ENCODE measurements at places on chromosomes 5 and 9.
A peak's percentile ranks its signal among the peaks of the same experiment; 100 is the strongest.

GRCh38 chr9:87337335-87338087 is 160.2 kb upstream of the DAPK1 start:
- no peak for DNase-seq

GRCh38 chr9:116027511-116027910 is 126.1 kb upstream of the PAPPA start:
- DNase-seq, result no peak

GRCh38 chr9:38352530-38353328 is 39.8 kb upstream of the ALDH1B1 start:
- no peak for DNase-seq

GRCh38 chr9:79684711-79685575 is 113.2 kb downstream of the TLE4 start:
- no peak for DNase-seq

DNA sequence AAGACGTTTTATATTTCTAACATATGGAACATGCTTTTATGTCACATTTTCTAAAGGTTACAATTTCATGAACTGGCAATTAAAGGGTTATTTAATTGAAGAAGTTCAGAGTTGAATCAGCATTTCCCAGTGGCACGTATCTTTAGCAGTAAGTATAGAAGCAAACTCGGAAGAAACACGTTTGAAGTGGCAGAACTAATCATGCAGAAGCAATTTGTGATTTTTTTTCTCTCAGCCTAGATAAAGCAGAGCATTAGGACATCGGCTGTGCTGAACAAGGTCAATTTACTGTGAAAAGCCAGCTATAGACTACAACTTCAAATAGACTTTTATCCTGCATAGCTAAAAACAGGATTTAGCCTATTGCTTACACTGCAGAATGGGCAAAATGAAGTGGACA is 104.7 kb downstream of the ISL1 start:
- no peak for DNase-seq

DNA sequence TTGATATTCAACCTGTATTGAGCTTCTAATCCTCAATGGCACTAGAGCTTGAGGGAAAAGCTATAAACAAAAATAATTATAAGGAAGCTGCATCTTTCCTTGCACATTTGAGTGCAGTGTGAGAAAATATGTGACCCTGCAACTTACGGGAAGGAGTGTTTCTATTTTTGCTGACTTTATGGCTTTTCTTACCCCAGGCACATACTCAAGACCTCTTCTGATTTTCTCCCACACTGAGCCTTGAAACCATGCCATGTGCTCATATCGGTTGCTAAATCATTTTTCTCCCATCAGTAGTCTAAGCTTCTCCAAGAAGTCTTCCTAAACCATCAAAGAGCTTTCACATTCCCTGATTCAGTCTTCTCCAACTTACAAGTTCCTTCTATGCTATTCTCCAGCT is 91.5 kb downstream of the CDH6 start:
- DNase-seq, result no peak

DNA sequence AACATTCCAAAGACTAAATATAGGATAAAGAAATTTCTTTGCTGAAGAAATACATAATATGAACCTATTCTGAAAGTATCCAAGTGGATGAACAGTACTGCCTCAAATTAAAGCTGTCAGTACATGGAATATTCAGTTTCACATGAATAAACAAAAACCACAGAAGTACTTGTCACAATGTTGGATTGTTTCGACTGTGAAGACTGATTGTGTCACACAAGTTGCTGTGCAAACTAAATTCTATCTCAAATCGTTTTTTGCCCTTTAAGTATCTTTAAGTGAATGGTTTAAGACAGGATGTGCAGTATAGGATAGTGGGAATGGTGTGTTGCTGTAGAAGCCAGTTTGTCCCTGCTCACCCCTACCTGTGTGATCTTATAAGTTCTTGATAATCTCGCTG is 137.4 kb upstream of the OTULINL start:
- no peak for DNase-seq

DNA sequence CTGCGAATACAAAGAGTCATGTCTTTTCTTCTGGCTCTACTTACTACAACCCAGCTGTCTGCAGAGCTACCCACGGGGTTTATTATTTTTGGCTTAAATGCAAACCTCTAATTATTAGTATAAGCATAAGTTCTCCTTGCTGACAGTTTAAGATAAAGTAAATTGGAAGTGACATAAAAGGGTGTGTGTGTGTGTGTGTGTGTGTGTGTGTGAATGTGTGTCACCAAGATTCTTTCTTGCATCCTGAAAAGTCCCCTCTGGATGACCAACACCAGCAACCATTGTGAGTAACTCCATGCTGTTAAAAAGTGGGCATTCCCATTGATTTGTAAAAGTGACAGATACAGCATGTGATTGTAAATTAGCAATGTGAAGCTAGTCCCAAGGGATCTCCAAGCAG is 803.8 kb upstream of the ZNF608 start:
- DNase-seq, result no peak

DNA sequence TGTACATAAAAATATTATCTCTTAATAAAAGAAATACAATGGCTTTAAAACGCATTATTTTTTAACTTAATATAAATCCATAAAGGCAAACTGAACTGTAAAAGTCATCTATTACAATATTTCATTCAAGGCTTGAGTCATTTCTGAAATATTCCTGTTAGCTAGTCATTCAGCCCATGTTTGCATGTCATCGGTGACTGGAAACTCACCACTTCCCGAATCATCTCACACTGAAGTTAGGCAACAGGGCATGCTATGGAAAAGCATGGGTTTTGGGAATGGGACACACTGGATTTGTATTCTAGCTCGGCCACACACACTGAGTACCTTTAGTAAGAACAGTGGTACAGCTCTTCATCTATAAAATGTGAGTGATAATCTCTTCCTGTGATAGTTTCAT is 691.1 kb upstream of the C9orf72 start:
- DNase-seq, result no peak

DNA sequence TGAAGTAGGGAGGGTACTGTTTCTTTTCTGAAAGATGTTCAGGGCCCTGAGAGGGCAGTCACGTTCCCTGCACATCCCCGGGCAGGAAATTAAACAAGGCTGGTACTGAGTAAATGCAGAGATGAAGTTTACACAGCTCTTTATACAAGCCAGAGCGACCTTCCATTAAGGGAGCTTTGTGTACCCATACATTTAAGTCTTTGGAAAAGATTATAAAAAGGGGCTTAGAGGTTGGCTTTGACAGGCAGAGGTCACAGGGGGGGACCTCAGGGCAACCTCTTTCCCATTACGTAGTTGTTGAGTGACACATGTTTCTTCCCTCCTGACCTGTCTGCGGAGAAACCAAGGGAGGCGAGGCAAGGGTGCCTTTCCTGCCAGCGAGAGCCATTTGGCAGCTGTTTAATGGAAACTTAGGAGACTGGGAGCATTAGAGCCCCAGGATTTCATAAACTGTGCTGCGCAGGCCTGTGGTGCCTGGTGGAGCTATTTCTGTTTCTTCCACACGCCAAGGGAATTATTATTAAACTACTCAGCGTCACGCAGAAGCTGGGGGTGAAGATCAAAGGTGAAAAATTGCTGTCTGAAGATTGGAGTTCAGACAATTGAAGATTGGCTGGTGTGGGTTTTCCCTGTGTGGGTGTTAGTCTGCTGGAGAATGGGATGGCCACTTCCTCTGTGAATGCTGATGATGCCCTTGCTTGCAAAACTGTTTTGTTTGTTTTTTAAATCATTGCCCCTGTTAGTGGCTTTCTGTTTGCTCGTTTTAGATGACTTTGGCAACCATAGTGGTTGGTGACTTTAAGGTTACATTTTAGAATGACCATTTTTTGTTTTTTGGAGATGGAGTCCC is 3.2 kb upstream of the SMIM32 start:
- no peak for DNase-seq

GRCh38 chr9:77016526-77017504 is 2.6 kb upstream of the FOXB2 start:
- DNase-seq, result no peak

- no peak for DNase-seq
Observed at GRCh38 chr5:61831736-61832135, 474.3 kb upstream of the KIF2A start.

GRCh38 chr5:58875599-58875998 is 292.7 kb downstream of the RAB3C start:
- no peak for DNase-seq

- no peak for DNase-seq
Observed at GRCh38 chr5:128349044-128349858, 188.8 kb downstream of the FBN2 start.

DNA sequence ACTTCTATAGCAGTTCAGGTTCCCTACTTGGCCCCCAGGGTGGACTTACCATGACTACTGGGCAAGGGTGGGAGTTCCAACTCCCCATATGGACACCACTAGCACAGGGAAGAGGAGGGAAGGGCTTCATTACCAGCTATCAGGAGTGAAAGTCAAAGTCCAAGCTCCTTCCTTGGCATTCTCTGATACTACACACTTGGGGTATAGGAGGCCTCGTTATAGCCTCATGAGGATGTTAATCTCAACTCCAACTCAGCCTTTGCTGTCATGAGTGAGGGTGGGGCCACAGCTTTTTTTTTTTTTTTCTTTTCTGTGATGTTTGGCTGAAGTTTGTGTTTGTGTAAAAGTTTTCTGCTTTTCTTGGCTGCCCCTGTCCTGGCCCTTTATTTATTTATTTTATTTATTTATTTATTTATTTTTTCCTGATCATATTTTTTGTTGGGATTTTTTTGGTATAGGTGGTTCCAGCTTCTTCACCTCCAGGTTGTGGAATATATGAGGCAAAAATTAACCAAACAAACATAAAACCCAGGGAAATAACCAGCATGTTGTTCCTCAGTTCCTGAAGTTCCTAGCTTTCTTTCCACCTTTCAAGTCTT is 8.7 kb downstream of the GARIN3 start:
- DNase-seq, result no peak

GRCh38 chr9:131627648-131628458 is 82.5 kb downstream of the PRRT1B start:
- DNase-seq, result peak; percentile 54

DNA sequence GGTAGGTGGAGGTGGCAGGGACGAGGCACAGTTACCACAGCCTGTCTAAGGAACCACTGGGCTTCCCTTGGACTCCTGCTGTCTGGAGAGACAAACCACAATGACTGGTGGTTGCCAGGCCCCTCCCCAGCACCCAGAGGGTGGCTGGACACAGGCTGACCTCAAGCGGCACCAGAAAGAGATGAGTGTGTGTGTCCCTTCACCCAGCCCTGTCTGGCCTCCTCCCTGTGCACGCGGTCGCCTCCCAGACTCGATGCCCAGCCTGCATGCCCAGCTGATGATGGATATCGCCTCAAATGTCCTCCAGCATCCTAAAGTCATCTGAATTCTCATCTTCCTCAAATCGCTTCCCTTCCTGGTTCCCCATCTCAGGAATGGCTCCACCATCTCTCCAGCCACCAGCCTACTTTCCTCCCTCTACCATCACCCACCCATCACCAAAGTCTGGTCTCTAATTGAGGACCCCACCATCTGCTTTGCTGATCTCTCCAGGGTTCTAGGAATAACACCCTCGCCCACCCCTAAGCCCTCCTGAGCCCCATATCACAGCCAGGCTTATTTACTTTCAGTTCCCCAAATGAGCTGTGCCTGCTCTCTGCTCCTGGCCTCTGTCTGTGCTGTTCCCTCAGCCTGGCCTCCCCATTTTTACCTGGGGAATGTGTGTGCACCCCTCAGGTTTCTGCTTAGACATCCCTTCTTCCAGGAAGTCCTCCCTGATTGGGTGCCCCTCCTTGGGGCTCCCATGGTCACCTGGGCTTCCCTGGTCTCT is 52.5 kb upstream of the GGTA1 start:
- DNase-seq, result no peak

GRCh38 chr5:132421462-132421861 is 52.0 kb downstream of the SLC22A5 start:
- DNase-seq, result no peak

- no peak for DNase-seq
Observed at GRCh38 chr9:114008667-114009410, 69.3 kb downstream of the AMBP start.

DNA sequence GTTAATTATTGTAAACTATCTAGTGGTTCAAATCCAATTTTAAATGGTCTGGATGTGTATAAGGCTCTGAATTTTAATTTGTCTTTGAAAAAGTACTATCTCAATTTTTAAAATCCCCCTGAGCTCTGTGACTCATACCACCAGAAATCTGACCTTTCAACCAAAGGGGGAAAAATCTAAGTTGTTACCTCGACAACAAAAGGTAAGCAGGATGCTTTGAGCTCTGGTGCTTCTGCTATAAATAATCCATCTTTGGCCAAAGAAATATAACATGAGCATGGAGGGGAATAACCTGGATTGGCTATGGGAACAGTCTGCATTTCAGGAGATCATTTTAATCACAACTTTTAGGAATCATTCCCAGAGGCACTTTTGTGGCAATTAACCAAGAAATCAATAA is 76.3 kb upstream of the PCSK1 start:
- no peak for DNase-seq

GRCh38 chr9:116717150-116717549 is 30.0 kb downstream of the TRIM32 start:
- DNase-seq, result no peak
